Iris pigment epithelial cell (primary cell): ENCODE measurements at places on chromosomes 3 and 15.

GRCh38 chr3:150746791-150747590 is 16.0 kb downstream of the SIAH2 start:
- no peak for DNase-seq

DNA sequence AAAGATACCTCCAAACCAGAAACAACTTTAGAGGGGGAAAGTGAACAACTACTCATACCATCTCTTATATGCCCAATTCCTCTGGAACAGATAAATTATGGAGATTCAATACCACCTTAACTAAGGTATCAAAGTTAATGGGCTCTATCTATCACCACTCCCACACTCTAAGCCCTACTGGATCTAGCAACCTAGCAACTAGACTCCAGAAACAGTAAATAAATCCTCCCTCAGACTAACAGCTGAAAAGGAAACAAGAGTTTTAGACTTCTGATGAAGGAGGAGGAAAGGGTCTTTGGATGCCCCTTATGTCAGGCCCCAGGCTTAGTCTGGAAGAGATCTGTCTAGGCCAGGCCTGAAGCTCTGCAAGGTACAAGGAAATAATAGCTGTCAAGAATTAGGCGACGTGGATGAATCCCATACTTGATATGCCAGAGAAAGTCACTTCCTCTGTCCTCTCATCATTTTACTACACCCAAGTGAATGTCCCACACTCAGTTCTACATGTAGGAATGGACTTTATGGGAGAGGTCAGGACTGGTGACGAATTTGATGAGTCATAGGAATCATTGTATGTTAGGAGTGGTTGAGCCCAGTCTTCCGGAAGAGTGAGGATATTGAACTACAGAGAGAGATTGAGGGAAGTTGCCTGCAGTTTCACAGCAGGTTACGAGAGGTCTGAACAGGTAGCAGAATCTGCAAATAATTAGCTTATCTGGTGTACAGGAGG is 113.8 kb downstream of the AKAP13 start:
- peak; percentile 93 for DNase-seq

DNA sequence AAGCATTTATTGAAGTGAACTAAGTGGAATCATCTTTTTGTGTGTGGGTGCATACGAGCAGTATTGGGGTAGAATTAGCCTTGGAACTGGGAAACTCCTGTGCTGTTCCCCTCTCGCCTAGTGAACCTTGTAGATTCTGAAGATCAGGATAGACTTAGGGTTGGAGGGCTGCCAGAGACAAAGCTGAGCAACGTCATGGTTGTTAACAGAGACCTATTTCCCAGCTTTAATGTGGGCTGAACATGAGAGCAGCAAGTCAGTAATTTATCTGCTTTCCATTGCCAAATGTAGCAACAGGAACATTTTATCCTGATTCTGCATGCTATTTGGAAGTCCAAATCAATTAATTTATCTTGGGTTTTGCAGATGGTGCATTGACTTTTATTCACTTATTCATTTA is 246.6 kb downstream of the IL20RB start:
- DNase-seq: no peak

DNA sequence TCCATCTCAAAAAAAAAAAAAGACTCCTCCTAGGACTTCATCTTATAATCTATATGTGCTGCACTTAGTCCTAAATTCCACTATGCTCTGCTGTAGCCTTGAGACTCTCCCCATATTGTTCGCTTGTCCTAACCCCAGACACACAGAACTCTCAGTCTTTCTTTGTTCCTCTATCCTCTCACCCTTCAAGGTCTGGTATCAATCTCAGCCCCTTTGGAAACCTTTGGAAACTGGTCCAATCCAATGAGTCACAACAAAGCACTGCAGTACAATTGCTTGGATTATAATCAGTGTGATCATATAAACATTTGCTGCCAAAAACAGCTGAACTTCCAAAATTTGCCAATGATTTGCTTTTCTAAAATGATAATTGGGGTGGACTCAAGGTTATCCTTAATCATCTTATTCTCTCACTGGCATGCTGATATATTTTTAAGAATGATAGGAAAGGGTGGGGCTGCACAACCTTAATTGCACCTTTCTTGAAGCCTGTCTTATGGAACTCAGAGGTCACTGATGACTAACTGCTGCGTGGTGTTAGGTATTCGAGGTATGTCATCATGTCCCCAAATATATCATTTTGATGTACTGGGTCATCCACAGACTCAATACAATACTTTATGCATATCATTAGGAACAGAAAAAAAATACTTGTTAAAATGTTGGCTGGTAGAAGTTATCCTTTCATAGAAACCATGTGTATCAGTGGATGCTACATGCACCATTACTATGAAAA is 756.7 kb downstream of the NR2F2 start:
- peak; percentile 2 for DNase-seq

- peak; percentile 23 for DNase-seq
These were observed 257.1 kb downstream of the TUSC7 start for GRCh38 chr3:116966649-116967048.

GRCh38 chr3:52524752-52525679 is 8.6 kb downstream of the NT5DC2 start:
- no peak for DNase-seq

DNA sequence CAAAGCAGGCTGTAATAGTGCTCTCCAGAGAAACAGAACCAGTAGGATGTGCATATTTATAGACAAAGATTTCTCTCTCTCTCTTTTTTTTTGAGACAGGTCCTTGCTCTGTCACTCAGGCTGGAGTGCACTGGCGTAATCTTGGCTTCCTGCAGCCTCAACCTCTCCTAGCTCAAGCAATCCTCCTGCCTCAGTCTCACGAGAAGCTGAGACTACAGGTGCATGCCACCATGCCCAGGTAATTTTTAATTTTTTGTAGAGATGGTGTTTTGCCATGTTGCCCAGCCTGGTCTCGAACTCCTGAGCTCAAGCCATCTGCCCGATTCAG is 67.1 kb upstream of the CHD2 start:
- DNase-seq: no peak

GRCh38 chr15:99509686-99510461 is 55.9 kb upstream of the MEF2A start:
- no peak for DNase-seq

DNA sequence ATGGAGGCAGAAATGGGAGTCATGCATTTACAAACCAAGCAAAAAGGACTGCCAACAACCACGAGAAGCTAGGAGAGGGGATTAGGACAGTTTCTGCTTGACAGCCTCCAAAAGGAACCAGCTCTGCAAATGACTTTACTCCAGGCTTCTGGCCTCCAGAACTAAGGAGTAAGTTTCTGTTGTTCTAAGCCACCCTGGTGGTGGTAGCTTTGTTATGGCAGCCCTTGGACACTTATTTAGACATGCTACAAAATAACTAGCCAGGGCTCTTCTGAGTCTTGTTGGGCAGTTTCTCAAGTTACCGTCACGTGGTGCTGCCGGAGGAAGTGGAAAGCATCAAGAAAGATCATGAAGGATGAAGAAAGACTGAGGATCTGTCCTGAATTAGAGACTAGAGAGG is 386.5 kb downstream of the LRTM1 start:
- DNase-seq: no peak
